ENCODE measurements at places on chromosomes 6 and 20.

DNA sequence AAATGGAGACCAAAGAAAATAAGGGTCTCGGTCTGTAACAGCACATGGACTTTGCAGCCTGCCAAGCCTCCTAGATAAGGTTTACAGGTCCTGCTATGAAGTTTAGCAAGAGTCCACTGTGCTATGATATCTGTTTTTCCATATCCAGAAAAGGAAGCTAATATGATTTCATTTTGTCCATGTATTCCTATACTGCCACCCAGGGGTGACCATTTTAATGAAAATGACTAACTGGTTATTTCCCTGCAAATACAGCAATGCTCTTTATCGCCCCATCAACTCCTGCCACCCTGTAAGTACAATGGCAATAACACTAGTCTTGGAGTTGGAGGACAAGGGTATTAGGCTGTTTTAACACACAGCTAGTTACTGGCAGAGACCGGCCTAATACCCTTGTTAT, 115.2 kb upstream of the GLP1R start:
- DNase-seq, result peak; percentile 20

- DNase-seq, result peak; percentile 63
These were observed 9.2 kb upstream of the TRERF1 start for GRCh38 chr6:42460883-42461282.

DNA sequence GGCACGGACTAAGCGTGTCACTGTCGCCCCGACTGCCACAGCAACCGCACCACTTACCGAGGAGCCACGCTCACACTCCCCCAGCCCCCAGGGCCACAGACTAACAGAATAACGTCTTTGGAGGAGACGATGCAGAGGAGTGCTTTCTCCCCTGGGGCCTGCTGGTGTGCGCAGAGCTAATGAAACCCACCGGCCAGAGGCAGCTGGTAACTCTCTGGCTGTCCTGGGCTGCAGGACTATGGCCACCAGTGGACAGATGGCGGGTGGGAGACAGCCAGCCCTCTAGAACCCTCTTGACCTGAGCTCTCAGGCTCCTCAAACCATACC, 228.0 kb downstream of the DLL1 start:
- DNase-seq, result no peak

GRCh38 chr6:70315079-70315751, 12.3 kb upstream of the COL9A1 start:
- no peak for DNase-seq

- no peak for DNase-seq
These were observed 151.7 kb upstream of the CEP162 start for GRCh38 chr6:84379142-84379541.

DNA sequence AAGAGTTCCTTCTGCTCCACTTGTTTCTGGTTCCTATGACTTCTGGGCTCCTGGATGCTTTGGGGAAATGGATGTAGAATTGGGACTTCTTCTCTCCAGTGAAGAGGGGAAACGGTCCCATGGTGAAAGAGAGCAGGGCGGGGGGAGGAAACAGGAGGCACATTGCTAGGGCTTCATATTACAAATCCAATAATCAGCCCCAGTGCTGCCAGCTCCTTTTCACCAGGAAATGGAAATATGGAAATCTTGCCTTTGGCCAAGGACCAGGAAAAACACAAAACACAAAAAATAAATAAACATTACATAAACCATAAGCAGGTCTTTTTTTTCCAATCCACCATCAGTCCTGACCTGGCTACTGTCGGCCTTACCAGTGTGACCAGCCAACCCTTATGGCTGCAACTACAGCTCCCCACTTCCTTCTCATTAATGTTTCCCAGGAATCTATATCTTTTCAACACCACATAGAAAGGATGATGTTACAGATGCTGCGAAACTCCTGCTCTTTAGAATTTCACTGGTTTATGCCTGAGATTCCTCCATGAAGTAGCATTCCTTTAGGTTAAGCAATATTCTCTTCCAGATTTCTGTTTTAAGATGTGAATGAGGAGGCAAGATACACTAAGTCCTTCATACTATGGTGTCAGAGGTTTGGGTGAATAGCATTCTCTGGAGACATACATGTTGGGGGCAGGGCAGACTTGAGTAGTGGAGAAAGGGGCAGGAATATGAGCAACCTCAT, 2.0 kb downstream of the PI3 start:
- no peak for DNase-seq

DNA sequence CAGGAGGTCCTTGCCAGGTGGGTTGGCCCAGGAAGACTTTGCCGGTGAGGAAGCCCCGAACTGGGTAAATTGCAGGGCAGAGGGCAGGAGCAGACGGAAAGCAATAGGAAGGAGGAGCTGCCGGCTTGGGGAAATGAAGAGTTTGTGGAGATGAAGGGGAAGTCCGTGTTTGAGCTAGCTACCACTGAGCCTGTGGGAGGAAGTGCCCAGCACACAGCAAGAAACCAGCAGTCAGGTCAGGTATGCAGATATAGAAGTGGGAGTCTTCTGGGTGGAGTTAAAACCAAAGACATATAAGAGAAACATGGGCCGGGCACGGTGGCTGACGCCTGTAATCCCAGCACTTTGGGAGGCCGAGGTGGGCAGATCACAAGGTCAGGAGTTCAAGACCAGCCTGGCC, 34.7 kb downstream of the CD24 start:
- DNase-seq, result no peak

- DNase-seq, result peak; percentile 81
These were observed 70.1 kb downstream of the NRN1 start for GRCh38 chr6:5936631-5937030.

DNA sequence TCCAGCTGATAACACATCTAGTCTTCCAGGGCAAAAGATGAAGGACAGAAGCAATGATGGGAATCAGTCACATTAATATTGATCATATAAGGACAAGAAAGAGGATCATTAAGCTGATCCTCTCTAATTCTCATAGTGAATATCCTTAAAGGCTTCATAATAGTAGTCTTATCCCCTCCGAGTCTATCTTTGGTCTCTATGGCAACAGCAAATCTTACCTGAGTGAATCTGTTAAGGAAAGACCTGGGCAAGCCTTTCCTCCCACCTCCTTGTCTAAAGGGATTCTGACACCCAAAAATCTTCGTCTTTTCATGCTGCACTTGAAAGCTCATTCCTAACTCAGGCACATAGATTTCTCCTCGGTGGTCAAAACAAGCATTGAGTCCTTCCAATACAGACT, 86.4 kb upstream of the LYRM2 start:
- DNase-seq, result no peak

GRCh38 chr6:35061102-35061615, 80.0 kb downstream of the TCP11 start:
- no peak for DNase-seq

DNA sequence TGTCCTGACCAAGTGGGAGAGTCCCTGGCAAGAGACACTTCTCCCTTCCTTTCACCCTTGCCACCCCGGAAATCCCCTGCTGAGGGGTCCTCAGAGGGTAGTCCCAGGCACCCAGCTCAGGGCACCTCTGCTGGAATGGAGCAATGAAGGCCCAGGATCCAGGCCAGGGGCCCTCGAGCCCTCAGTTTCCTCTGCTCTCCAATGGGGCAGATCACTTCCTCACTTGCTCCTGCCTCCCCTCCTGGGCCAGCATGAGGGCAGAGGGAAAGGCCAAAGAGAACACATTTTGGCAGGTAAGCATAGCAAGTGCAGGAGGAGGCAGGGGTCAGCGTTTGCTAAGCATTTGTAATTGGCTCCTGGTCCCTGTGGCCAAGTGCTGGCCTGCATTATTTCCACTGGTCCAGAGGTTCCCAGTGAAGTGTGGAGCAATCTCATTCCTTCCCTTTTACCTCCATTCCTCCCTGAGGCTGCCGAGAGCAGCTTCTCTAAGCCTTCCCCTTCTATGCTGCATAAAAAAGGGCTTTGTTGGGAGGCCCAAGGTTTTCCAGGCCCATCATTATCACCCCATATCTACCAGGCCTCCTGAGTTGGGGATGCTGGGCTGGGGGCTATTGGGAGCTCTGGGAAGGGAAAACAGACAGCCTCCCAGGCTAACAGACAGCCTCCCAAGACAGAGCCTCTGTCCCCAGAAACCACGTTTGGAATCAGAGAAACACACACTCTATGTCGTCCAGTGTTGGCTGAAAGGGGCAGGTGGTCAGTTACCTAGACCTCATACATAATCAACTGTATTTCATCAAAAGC, 28.8 kb upstream of the VEGFA start:
- DNase-seq, result no peak

GRCh38 chr6:45630801-45631200, 253.1 kb upstream of the SUPT3H start:
- DNase-seq, result no peak

GRCh38 chr20:3077618-3078134, 6.3 kb downstream of the OXT start:
- DNase-seq, result no peak

DNA sequence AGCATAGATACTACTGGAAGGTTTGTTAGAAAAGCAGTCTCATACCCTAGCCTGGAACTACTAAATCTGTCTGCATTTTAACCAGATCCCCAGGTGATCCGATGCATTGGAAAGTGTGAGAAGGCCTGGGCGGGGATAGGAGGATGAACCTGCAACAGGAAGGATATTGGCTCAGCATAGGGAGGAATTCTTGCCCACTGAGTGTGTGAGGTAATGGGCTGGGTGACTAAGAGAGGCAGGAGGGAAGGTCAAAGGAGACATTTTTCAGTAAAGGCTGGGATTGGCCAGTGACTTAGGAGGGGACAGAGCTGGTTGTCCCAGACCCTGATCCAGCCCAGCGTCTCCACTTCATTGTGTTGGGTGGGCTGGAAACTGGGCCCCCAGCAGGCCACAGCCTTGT, 191.0 kb upstream of the LRFN2 start:
- DNase-seq, result peak; percentile 26

GRCh38 chr6:52815167-52816092, 11.8 kb upstream of the GSTA1 start:
- DNase-seq, result peak; percentile 67

DNA sequence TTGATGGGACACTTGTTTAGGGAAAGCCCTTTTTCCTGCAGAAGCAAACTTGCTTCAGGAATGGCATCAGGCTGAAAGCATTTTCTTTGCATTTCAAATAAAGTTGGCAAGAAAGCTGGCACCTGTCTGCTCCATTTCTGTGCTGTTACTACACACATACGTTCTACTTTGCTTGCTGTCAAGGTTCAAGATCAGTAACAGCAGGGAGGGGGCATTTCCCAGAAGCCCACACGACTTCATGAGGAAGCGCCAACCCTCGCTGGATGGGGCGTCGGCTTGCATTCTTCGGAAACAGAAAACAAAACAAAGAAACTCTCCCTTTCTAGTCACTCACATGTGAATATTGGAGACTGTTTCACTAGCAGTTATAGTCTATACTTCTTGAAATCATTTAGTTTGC, 46.4 kb downstream of the AKAP12 start:
- DNase-seq, result peak; percentile 51

- no peak for DNase-seq
These were observed 46.6 kb downstream of the ZNF831 start for GRCh38 chr20:59210186-59210585.

- no peak for DNase-seq
These were observed 5.0 kb downstream of the CPXM1 start for GRCh38 chr20:2795451-2795850.

DNA sequence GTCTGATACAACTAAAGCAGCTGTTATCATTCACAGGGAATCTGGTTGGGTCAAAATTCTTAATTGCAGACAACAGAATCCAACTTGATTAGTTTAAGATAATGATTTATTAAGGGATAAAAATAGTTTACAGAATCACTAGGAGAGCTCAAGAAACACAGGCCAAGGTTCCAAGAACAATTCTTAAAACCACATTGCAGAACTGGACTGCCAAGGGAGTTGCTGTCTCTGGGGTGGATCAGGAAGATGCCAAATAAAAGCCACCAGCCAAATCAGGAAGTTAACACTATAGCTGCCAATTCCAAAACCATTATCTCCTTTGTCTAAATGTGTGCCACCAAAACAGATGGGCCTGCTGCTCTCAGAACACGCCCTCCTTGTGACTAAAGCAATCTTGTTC, 53.7 kb downstream of the NUDT3 start:
- no peak for DNase-seq

GRCh38 chr6:16482702-16483314, 244.4 kb downstream of the GMPR start:
- DNase-seq, result no peak

- peak; percentile 65 for DNase-seq
These were observed 257.4 kb downstream of the PLCB1 start for GRCh38 chr20:8389381-8390036.

- no peak for DNase-seq
These were observed 340.4 kb downstream of the CDC5L start for GRCh38 chr6:44727651-44728630.

GRCh38 chr6:157298216-157298724, 25.0 kb downstream of the TMEM242 start:
- DNase-seq, result no peak

- no peak for DNase-seq
These were observed 575 bp downstream of the SLC44A4 start for GRCh38 chr6:31878222-31878621.

DNA sequence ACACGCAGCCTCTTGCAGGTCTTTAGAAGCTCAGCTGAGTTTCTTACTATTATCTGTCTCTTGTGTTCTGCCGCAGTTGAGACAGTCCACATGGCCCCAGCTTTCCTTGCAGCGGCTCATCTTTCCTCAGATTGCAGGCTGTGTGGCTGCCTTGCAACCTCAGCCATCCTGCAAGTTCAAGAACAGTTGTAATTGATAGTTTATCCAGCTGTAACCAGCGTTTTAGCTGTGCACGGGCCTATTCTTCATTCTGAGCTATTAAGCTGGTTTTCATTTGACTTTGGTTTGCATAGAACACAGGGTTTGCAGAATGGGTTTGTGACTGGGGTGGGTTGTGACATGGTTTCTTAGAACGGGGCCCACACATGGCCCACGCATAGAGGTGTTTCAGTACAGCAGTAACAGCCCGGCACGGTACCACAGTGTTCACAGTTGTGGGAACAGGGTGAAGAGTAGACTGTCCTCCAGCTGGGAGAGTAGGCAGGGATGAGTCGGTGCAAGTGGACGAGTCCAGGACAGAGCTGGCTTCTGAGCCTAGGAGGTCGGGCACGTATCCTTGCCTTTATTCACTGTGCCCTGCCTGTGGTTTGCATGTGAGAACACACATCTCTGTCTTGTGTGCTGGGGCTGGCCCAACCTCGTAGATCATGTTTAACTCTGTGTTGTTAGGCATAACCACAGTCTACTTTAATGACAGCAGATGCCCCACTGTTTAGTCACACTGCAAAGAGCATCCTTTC, 89.2 kb downstream of the RPP40 start:
- peak; percentile 81 for DNase-seq

- no peak for DNase-seq
These were observed 627.4 kb downstream of the CDH26 start for GRCh38 chr20:60585651-60586050.

Measured in fibroblast of skin of back (primary cell).